ENCODE measurements at places on chromosomes 3 and 15. TPM values are rescaled to one million over a fixed set of nuclear protein-coding genes. Genes with fewer than 3 reads are reported as not detected.

Gene GASK1A
- total RNA-seq: 14.6 TPM

Gene LMAN1L
- 0.04 TPM for total RNA-seq

Gene MAPKAPK3
- total RNA-seq: 27.7 TPM

Gene MON1A
- 5.3 TPM for total RNA-seq

Gene SKOR1
- total RNA-seq: 0.31 TPM

Gene PLCB2
- 4.8 TPM for total RNA-seq

Gene ZPLD1
- under 0.01 TPM for total RNA-seq

Gene CCDC39
- not detected for total RNA-seq

Gene PLA2G4D
- not detected for total RNA-seq

Gene BTLA
- 0.18 TPM for total RNA-seq

Gene TNIK
- 33.6 TPM for total RNA-seq

Gene SAMMSON
- total RNA-seq: 0.04 TPM

Gene PTH1R
- total RNA-seq: 20.7 TPM

Gene GRK7
- 0.04 TPM for total RNA-seq

Gene ADAMTS9
- total RNA-seq: 97.4 TPM

Gene TMEM266
- total RNA-seq: 0.13 TPM

Gene COL6A6
- total RNA-seq: 112 TPM

Gene PLCH1
- total RNA-seq: 0.44 TPM

Gene CCR3
- not detected for total RNA-seq

Gene GOLGA6C
- not detected for total RNA-seq

Gene POTEB3
- total RNA-seq: not detected

Gene CPNE9
- total RNA-seq: 0.09 TPM

Gene SI
- not detected for total RNA-seq

Gene ZNF620
- 2.9 TPM for total RNA-seq

Gene SLC24A5
- total RNA-seq: 0.04 TPM

Gene RBM15B
- 13.3 TPM for total RNA-seq

Gene IGSF10
- 22.7 TPM for total RNA-seq

Gene SLC9A9
- total RNA-seq: 18.3 TPM

Gene ARIH2
- 60.9 TPM for total RNA-seq

Gene MITF
- total RNA-seq: 9.6 TPM

Gene CNTN3
- 9.8 TPM for total RNA-seq

Gene ACTC1
- 2,723 TPM for total RNA-seq

Gene IQCH
- total RNA-seq: 1.6 TPM

Gene IDH3A
- 25.3 TPM for total RNA-seq

Gene ZNF860
- total RNA-seq: 0.62 TPM

Gene NDN
- total RNA-seq: 200 TPM

Gene PYDC2
- not detected for total RNA-seq

Gene CHRM5
- not detected for total RNA-seq

Gene SNTN
- total RNA-seq: not detected

Gene CDHR4
- total RNA-seq: not detected

Gene POLR2H
- 53.2 TPM for total RNA-seq
